H1 (cell line): ENCODE measurements at places on chromosomes 5 and 9. TPM values are rescaled to one million over a fixed set of nuclear protein-coding genes. Genes with fewer than 3 reads are reported as not detected.

KCTD16 gene
- 0.10 and 0.24 TPM in 2 replicates for total RNA-seq

DNM1 gene
- total RNA-seq: 43.7 and 62.7 TPM in 2 replicates

FOXD4 gene
- 0.25 TPM in 1 of 2 replicates, not detected in the other for total RNA-seq

DNA sequence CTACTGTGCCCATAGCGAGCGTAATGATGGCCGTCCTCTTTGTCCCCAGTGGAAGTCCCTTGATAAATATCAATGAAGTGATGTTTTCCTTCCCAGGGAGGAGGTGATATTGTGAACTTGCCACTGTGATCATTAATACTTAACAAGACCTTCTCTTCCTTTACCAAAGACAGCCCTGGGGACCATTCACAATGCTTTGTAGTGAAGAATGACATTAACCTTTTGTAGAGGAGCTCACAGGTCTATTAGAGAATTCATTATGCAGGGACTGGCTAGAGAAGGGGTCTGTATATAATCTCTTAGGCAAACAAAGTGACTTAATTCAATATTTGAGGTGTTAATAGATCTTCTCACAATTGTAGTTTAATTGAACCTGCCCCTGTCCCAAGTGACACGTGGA is 452.9 kb upstream of the DMAC1 start:
- H3K4me3 ChIP-seq: no peak overlapping the region
- no peaks in the 10 kb centered on the region for H3K4me1 ChIP-seq
- no peaks in the 10 kb centered on the region for H3K36me3 ChIP-seq

DNA sequence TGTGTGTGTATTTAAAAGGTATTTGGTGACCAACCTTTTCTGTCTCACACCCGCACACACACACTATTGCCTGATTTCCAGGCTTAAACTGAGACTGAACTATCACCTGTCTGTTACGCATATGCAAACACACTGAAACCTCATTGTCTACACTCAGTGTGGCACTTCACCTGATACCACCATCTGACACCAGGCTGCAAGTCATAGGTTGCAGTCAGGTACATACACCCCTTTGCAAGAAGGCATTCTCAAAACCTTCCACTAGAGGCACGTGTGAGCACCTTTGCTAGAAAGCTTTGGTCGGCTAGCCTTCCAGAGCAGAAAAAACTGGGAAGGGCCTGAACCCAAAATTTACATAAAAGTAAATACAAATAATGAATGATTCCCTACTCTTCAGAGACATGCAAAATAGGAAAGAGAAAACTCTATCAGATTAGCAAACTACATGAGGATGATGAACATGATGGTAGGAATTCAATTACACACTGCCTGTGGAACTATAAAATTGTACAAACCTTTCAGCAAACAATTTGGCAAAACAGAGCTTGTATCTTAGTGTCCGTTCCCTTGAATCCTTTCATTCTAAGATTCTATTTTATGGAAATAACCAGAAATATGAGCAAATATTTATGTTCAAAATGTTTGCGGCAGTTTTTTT is 5.9 kb upstream of the FOXD1 start:
- H3K4me1 ChIP-seq: no peaks in the 10 kb centered on the region; the same call in 1 of the 2 replicates
- H3K4me3 ChIP-seq: no peak overlapping the region
- DNase-seq: peak; percentile 86
- H3K27ac ChIP-seq: no peak overlapping the region
- peaks cover 43% of the 10 kb centered on the region for H3K27me3 ChIP-seq

GRCh38 chr5:95770830-95771708 is 39.9 kb downstream of the RHOBTB3 start:
- no peak for DNase-seq
- no peak overlapping the region for H3K4me3 ChIP-seq
- H3K27me3 ChIP-seq: no peaks in the 10 kb centered on the region
- no peak overlapping the region for H3K27ac ChIP-seq

- H3K4me1 ChIP-seq: no peaks in the 10 kb centered on the region
- no peak overlapping the region for H3K4me3 ChIP-seq
- H3K36me3 ChIP-seq: no peaks in the 10 kb centered on the region
- DNase-seq: no peak
- no peaks in the 10 kb centered on the region for H3K27me3 ChIP-seq
- no peak overlapping the region for H3K27ac ChIP-seq
Measured at GRCh38 chr9:84781458-84781857, 111.9 kb downstream of the NTRK2 start.

DNA sequence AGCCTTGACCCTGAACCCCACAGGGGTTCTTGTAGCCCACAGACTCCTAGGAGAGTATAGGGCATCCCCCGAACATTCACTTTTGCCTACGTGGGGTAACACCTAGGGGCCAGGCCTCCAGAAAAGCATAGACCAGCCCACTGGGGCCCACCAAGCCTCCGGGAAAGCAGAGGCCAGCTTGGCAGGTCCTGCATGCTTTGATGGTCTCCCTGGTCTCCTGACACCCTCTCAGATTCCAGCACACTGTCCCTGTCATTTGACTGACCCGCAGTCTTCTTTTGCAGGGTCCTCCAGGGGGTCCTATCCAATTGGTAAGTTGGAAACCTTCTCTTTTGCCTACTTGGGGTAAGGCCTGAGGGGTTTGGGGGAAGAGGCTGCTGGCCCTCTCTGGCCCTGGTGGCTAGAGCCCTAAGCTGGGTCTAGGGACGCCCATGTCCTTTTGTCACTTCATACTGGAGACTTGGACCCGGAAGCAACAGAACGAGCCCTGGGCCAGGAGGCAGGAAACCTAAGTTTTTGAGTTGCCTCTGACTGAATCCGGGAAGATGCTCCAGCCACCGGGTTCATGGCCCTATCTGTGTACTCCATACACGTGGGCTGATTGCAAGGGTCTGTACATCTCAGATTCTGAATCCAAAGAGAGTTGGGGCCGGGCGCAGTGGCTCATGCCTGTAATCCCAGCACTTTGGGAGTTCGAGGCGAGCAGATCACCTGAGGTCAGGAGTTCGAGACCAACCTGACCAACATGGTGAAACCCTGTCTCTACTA is 20.9 kb upstream of the ORM1 start:
- H3K4me1 ChIP-seq: no peaks in the 10 kb centered on the region
- no peaks in the 10 kb centered on the region for H3K27me3 ChIP-seq
- no peak for DNase-seq
- H3K27ac ChIP-seq: no peak overlapping the region
- no peak overlapping the region for H3K4me3 ChIP-seq
- H3K36me3 ChIP-seq: peaks cover 10% of the 10 kb centered on the region

DNA sequence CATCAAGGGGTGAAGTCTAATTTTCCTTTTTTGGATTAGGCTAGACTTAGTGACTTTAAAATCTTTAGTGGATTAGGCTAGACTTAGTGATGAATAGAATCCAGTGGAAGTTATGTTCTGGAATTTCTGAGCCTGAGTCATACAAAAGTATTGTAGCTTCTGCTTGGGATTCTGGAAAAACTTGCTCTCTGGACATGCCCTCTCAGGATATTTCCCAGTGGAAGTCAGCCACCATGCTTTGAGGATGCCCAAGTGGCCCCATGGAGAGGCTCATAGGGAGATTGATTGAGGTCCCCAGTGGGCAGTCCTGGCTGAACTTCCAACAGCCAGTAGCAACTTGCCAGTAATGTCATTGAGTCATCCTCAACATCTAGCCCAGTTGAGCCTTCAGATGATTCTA is 112.4 kb upstream of the PRLR start:
- H3K4me3 ChIP-seq: no peak overlapping the region
- no peak overlapping the region for H3K27ac ChIP-seq
- no peaks in the 10 kb centered on the region for H3K27me3 ChIP-seq
- H3K4me1 ChIP-seq: peaks cover 4% of the 10 kb centered on the region

DNA sequence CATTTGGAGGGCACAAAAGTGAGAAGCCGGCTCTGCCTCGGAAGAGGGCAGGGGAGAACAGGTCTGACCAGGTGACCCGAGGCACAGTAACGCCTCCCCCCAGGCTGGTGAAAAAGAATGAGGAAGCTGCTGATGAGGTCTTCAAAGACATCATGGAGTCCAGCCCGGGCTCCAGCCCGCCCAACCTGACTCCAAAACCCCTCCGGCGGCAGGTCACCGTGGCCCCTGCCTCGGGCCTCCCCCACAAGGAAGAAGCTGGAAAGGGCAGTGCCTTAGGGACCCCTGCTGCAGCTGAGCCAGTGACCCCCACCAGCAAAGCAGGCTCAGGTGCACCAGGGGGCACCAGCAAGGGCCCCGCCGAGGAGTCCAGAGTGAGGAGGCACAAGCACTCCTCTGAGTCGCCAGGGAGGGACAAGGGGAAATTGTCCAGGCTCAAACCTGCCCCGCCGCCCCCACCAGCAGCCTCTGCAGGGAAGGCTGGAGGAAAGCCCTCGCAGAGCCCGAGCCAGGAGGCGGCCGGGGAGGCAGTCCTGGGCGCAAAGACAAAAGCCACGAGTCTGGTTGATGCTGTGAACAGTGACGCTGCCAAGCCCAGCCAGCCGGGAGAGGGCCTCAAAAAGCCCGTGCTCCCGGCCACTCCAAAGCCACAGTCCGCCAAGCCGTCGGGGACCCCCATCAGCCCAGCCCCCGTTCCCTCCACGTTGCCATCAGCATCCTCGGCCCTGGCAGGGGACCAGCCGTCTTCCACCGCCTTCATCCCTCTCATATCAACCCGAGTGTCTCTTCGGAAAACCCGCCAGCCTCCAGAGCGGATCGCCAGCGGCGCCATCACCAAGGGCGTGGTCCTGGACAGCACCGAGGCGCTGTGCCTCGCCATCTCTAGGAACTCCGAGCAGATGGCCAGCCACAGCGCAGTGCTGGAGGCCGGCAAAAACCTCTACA is 11.8 kb downstream of the QRFP start:
- no peak overlapping the region; the same call in 1 of the 2 replicates for H3K27ac ChIP-seq
- no peak for DNase-seq
- H3K36me3 ChIP-seq: peaks cover 79% of the 10 kb centered on the region
- H3K4me3 ChIP-seq: no peak overlapping the region

- no peak overlapping the region for H3K27ac ChIP-seq
- no peaks in the 10 kb centered on the region for H3K36me3 ChIP-seq
- no peak overlapping the region for H3K4me3 ChIP-seq
Measured at GRCh38 chr5:21689587-21689986, 1163.6 kb downstream of the CDH12 start.

DNA sequence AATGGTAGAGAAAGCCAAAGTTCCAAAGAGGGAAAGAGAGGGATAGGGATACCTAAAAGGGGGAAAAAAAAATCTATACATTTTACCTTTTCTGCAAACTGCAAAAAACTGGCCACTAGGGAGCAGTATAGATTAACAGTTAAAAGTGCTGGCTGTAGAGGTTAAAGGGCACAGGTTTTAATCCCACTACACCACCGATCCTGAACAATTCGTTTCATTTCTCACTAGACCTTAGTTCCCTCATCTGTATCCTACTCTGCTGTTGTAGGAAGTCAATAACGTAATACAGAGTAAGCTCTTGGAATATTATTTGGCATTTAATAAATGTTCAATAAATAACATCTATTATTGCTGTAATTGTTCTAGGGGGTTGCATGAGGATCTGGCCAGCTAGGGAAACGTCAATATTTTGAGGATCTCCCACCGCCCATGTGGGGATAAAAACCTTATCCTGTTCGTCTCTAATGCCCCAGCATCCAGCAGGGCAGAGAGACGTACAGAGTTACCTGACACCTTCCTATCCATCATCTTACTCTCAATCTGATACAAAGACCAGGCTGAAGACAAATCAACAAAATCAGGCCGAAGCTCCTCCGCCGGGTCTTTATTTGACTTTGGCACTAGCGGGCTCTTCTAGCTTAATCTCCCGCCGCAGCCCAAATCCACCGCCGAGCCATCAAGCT is 757 bp downstream of the CDC26 start:
- no peak for DNase-seq
- no peaks in the 10 kb centered on the region for H3K27me3 ChIP-seq
- peaks cover 45% of the 10 kb centered on the region for H3K36me3 ChIP-seq
- H3K27ac ChIP-seq: no peak overlapping the region; the same call in 1 of the 2 replicates
- peak overlapping the region; percentile 94 for H3K4me3 ChIP-seq

GRCh38 chr9:7770111-7770510 is 29.5 kb downstream of the DMAC1 start:
- no peaks in the 10 kb centered on the region for H3K4me1 ChIP-seq
- no peak overlapping the region for H3K4me3 ChIP-seq
- H3K27ac ChIP-seq: no peak overlapping the region

GRCh38 chr9:95772320-95773052 is 103.0 kb upstream of the ERCC6L2 start:
- no peak overlapping the region; the same call in 1 of the 2 replicates for H3K4me3 ChIP-seq
- H3K27ac ChIP-seq: no peak overlapping the region
- H3K36me3 ChIP-seq: no peaks in the 10 kb centered on the region
- peaks cover 18% of the 10 kb centered on the region for H3K4me1 ChIP-seq
- peak; percentile 29 for DNase-seq
- H3K27me3 ChIP-seq: peaks cover 2% of the 10 kb centered on the region; the same call in 1 of the 2 replicates

GRCh38 chr9:89305868-89306267 is 5.1 kb upstream of the CKS2 start:
- H3K36me3 ChIP-seq: no peaks in the 10 kb centered on the region
- H3K27me3 ChIP-seq: no peaks in the 10 kb centered on the region
- no peak overlapping the region for H3K4me3 ChIP-seq
- no peaks in the 10 kb centered on the region for H3K4me1 ChIP-seq
- no peak overlapping the region for H3K27ac ChIP-seq

DNA sequence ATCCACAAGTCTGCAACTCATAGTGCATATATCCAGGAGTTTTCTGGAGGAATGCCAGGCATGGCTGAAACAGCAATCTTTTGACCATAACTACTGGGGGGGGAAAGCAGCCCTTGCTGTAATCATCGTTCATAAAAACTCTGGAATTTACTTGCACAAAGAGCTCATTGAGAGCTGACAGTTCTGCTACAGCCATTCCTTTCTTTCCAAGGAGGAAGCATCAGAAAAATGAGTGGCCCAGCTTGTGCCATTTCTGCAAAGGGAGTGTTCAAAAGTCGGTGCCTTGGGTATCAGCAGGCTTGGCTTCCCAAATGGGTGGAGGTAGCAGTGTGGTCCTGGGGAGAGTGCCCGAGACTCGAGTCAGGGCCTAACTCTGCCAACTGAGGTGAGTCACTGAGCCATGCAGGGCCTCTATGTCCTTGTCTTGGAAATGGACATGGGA is 101.5 kb downstream of the GCNT1 start:
- H3K4me3 ChIP-seq: no peak overlapping the region
- DNase-seq: no peak
- no peaks in the 10 kb centered on the region for H3K27me3 ChIP-seq

- H3K4me1 ChIP-seq: no peaks in the 10 kb centered on the region
- H3K27me3 ChIP-seq: no peaks in the 10 kb centered on the region
- H3K36me3 ChIP-seq: no peaks in the 10 kb centered on the region
- H3K4me3 ChIP-seq: no peak overlapping the region
- DNase-seq: no peak
- H3K27ac ChIP-seq: no peak overlapping the region
Measured at GRCh38 chr5:153765987-153766386, 272.7 kb downstream of the FAM114A2 start.

DNA sequence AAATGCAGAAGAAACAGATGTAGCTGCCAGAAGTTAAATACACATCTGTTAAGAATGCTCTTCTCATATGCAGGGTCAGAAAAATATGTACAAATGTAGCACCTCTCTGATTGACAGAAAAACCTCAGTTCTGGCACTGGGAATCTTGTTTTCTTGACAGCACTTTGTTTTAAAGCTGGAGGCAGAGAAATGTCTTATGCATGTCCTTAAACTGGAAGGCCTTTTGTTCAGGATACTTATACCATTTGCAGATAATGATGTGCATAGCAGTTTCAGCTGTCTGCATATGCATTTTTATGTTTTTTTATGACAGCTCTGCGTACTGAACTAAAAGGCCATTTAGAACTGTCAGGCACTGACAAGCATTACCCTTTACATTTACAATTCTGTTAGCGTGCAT is 567.9 kb downstream of the EBF1 start:
- no peaks in the 10 kb centered on the region for H3K36me3 ChIP-seq
- no peak overlapping the region for H3K27ac ChIP-seq
- H3K27me3 ChIP-seq: no peaks in the 10 kb centered on the region
- H3K4me1 ChIP-seq: no peaks in the 10 kb centered on the region
